Transverse colon (tissue), 4 donors: ENCODE measurements at places on chromosomes 16 and 17. TPM values are rescaled to one million over a fixed set of nuclear protein-coding genes. Genes with fewer than 3 reads are reported as not detected.

Gene RAB37
- 10.5 TPM for total RNA-seq

Gene ASPA
- 5.2 TPM for total RNA-seq

Gene ZFHX3
- 16.0 TPM for total RNA-seq

Gene OR1A1
- total RNA-seq: not detected

Gene KCNJ2
- 23.9 TPM for total RNA-seq

Gene CX3CL1
- total RNA-seq: not detected

GRCh38 chr17:21039839-21040575, 2.8 kb downstream of the USP22 start:
- DNase-seq: no peak

DNA sequence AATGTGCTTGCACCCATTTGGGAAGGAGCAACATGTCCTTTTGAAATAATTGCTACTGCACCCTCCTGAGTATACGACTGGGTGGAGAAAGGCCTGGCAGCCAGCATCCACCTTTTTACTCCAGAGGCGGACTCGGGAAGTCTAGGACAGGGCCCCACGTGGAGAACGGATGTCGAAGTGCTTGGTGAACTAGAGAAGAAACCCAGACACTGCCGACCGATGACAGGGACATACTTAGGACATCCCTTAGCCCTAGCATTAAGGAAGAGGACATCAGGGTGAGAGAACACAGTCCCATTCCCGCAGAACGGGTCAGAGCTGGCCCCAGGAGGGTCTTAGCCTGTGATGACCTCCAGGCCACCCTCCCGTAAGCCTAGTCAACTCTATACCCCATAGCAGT, 3.8 kb downstream of the YBX2 start:
- DNase-seq: no peak

- no peak for DNase-seq
These were observed 15.9 kb downstream of the CHMP1A start for GRCh38 chr16:89641458-89642119.

DNA sequence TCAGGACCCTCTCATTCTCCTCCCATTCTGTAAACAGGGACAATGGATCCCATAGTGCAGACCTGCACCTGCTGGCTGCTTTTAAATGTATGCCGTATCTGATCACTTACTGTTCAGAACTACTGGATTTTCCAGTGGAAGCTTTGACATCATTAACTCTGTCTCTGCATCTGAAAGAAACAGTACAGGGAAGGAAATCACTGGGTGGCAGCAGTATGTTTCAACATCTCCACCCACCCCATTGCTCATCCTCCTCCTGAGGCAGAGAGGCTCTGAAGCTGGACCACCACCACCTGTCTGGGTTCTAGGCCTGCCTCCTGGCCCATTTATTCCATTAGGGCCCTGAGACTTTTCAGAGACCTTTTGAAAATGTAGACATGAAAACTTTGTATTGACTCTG, 2.6 kb downstream of the CCL15 start:
- DNase-seq: no peak

DNA sequence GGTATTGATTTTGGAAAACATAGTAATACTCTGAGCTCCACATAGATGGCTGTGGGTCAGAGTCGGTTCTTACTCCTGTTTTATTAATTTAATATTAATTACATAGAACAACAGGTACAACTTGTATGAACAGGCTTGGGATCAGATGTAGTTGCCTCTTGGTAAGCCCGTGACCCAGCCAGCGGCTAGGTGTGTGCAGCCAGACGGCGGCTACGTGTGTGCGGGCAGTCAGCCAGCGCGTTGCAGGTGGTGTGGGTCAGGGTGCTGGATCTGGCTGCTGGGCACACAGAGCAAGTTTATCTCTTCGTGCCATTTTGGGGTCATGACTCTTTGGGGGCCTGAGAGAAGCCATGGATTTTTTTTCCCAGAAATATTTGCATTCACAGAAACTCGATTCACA, 30.3 kb downstream of the DBNDD1 start:
- DNase-seq: no peak

DNA sequence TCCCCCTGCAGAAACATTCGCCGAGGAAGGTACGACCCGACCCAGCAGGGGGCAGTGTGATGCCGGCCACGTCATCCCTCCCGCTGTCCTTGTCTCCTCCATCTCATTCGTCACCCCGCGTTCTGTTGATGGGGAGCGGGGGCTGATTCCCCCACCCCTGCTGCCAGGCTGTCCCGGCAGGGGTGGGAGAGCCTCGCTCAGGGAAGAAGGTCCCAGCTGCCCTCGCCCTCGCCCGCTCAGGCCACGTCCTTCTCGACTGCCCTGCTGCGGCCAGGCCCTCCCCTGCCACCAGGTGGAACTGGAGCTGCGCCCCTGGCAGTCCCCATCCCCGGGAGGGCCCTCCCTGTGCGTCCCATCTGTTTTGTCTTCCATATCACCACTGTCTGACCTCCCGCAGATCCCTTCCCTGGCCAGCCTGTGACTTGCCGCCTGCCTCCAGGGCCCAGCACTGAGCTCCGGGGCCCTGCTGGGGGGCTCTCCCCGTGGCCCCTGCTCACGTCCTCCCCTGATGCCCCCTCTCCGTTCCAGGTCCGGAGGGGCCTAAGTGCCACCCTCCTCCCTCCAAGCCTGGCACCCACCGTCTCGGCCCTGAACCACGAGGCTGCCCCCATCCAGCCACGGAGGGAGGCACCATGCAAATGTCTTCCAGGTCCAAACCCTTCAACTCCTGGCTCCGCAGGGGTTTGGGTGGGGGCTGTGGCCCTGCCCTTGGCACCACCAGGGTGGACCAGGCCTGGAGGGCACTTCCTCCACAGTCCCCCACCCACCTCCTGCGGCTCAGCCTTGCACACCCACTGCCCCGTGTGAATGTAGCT, 20.6 kb downstream of the ADAM11 start:
- DNase-seq: peak; percentile 84

- peak; percentile 79 for DNase-seq
These were observed 7.8 kb upstream of the KIAA0513 start for GRCh38 chr16:85019659-85020245.

- DNase-seq: no peak
These were observed 120.0 kb downstream of the MAP2K4 start for GRCh38 chr17:12140685-12141084.

DNA sequence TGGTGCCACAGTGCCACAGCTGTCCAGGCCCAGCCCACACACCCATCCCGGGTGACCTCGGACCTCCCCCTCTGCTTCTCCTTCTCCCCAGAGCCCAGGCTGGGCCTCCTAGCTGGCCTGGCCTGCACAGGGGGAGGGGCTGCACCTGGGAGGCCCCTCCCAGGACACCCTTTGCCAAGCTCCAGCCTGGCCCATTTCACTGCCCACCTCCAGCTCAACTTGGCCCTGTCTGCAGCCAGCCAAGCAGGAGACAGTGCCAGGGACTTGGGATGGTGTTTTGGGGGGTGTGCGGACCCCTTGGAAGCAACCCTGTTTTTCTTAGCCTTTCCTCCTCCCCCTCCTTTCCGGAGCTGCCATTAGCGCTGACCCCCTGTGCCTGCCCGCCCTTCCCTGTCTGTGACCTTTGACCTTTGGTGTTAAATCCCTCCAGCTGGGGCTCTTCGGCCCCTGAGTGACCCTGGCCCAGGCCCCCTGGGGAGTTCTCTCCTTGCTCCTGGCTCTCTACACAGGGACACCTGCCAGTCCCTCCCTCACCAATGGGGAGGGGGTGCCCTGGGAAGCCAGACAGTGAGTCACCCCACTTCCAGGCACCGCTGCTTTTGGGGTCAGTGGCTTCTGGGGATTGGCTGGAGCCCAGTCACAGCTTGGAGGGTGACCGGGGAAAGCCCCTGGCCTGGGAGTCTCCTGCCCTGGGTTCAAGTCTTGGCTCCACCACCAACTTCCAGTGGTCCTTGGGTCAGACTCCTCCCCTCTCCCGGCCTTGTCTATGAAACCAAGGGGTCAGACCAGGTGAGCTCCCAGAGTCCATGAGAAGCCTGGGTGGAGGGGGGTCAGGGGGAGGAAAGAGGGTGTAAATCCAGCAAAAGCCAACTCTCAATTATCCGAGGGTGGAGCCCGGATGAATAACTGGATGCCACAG, 1.9 kb downstream of the GLIS2 start:
- DNase-seq: no peak
